ENCODE measurements at places on chromosomes 13 and 19.
A peak's percentile ranks its signal among the peaks of the same experiment; 100 is the strongest.

GRCh38 chr19:34269968-34270621, 15.7 kb downstream of the GARRE1 start:
- peak; percentile 47 for DNase-seq

DNA sequence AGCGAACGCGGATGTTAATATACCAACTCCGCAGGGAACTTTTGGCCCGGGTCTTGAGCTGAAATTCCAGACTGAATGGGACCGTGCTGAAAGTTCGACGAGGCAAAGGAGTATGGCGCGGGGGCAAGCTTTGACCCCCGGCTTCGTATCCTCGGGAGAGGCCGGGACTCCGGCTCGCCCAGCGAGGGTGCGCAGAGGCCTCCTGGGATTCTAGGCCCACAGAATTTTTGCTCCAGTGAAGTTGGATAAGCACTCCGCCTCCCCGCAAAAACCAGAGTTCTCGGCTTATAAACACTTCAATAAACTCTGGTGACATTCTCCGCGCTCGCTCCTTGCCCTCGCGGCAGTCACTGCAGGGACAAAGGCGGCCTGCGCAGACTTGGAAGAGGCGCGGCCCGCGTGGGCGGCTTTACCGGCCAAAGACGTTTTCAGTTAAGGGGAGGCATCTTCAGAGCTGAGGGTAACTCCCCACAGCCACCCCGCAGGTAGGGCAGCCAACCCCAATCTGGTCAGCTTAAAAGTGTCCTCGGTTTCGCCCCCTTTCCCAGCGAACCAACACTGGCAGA, 112.6 kb downstream of the KCNRG start:
- DNase-seq = no peak

- DNase-seq = no peak
Measured at GRCh38 chr13:109400209-109400608, 386.2 kb downstream of the IRS2 start.

DNA sequence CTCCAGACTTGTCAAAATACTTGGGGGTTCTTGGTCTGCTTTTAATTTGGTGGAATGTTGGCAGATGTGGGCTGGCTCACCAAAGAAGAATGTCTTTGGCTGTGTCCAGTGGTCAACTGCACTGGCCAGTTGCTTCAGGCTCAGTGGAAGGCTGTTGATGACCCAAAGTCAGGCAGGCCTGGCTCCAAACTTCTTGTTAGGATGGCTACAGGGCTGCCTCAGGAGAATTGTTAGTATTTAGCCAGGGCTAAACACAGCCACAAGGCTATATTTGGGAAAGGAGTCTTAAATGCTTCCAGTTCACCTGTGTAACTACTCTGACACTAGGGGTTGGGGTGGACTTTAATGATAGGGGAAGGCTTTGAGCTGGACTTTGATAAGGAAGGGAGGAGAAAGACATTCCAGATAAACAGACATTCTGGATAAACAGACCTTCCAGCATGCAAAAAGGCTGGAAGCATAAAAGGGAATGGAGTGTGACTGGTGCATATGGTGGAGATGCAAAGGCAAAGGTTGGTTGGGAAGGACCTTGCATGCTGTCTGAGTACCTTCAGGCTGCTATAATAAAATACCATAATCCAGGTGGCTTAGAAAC, 116.8 kb downstream of the FOXO1 start:
- DNase-seq = no peak

DNA sequence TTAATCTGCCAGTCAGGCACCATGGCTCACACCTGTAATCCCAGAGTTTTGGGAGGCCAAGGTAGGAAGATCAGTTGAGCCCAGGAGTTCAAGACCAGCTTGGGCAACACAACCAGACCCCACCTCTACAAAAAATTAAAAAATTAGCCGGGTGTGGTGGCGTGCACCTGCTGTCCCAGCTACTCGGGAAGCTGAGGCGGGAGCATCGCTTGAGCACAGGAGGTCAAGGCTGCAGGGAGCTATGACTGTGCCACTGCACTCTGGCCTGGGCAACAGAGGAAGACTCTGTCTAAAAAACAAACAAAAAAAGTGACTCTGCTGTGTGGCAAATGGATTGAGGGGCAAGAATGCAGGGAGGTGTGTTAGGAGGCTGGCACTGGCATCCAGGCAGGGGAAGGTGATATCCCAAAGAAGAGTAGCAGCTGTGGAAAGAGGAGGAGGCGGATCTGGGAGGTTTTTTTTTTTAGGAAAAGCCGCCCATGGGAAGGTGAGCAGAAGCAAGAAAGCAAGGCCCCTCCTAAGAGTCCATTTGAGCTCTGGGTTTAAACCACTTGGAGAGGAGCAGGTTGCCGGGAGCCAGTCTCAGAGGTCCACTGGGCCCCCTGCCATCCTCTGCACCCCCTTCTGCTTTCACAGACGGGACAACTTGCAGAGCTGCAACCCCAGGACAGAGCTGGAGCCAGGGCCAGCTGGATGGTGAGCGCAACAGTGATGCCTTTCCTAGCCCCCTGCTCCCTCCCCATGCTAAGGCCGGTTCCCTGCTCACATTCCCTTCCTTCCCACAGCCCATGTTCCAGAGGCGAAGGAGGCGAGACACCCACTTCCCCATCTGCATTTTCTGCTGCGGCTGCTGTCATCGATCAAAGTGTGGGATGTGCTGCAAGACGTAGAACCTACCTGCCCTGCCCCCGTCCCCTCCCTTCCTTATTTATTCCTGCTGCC, 2.1 kb downstream of the HAMP start:
- no peak for DNase-seq

- DNase-seq = no peak
Measured at GRCh38 chr13:84705982-84706710, 823.9 kb upstream of the SLITRK1 start.

DNA sequence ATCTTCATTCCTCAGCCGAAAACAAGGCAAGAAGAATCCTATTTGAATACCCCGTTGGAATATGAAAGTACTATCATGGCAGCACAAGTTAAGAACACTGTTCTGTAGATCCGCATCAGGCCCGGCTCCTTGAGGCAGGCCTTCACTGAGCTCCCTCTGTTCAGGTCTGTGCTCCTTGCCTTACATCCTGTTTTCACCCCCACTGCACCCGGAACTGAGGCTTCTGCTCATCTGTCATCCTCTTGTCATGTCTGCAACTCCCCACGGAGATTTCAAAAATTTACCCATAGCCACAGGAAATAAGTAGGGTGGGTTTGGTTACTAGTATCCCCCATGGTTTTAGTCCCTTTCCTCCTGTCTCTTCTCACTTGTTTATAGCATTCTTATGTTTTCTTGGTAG, 861.9 kb downstream of the GPC5 start:
- no peak for DNase-seq

DNA sequence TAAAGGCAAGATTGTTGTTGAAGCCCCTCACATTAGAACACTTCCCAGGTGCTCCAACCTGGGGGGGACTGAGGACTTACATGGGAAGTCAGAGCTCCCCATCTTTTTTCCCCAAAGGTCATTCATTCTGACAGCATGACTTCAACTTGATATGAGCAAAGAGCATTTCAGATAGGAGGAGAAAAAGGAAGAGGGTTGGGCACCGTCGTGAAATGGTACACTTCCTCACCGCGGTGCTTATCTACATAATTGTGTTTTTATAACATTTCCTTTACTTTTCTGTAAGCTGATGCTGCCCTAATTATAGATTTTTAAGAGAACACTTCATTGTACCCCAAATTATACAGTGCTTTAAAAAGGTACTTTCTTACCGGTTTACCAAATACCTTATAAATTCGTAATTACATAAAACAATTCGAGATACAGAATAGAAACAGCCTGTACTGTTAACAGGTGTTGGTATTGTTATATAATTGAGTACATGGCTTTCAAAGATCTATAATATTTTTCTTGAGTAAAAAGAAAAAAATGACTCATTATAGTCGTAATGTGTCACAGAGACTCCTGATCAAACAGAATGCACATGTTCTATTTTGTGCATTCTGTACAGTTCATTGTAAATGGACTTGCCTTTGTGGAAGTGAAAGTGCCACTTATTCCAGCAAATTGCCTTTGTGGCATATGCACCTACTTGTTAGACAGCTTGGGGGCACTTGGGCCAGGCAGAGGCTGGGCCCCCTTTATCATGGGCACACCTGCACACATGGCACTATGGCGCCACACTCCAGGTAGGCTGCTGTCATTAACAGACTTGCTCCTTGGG, 81.8 kb downstream of the GGACT start:
- no peak for DNase-seq

DNA sequence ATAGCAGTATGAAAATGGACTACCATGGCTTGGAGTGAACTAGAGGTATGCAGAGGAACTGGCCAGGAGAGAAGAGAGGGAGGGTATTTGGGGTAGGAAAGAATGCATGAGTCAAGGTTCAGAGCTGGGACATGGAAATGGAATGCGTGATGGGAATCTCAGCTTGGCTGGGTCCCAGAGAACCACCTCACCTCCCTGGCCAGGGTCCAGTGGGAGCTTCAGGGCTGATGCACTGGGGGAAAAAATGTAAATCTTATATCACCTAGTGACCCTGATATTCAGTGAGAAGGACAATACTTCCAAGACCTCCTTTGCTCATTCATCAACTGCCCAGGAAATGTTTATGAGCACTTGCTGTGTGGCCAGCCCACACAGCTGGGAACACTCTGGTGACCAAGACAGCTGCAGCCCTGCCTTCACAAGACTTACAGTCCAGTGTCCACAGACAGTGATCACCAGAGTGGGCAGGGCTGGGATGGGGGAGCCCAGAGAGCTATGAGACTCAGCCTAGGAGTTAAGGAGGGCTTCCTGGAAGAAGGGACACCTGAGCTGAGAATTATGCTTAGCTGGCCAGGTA, 12.8 kb downstream of the IGSF23 start:
- no peak for DNase-seq

- DNase-seq = no peak
Measured at GRCh38 chr19:15488489-15489226, 9.4 kb upstream of the PGLYRP2 start.

DNA sequence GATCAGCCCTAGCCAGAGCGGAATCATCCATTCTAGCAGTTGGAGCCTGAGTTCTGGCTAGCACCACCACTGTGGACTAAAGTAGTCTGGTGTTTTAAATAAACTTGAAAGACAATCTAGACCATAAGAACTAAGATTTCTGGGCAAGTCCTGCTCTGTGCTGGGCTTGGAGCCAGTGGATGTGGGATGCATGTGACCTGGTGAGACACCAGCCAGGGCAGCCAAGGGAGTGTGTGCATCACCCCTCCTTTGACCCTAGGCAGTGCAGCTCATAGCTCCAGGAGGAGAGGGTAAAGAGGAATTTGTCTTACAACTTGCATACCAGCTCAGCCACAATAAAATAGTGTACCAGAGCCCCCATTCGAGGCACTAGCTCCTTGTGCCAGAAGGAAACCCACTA, 21.0 kb downstream of the ITGBL1 start:
- no peak for DNase-seq

GRCh38 chr13:74921326-74921725, 560.6 kb downstream of the TBC1D4 start:
- DNase-seq = no peak

DNA sequence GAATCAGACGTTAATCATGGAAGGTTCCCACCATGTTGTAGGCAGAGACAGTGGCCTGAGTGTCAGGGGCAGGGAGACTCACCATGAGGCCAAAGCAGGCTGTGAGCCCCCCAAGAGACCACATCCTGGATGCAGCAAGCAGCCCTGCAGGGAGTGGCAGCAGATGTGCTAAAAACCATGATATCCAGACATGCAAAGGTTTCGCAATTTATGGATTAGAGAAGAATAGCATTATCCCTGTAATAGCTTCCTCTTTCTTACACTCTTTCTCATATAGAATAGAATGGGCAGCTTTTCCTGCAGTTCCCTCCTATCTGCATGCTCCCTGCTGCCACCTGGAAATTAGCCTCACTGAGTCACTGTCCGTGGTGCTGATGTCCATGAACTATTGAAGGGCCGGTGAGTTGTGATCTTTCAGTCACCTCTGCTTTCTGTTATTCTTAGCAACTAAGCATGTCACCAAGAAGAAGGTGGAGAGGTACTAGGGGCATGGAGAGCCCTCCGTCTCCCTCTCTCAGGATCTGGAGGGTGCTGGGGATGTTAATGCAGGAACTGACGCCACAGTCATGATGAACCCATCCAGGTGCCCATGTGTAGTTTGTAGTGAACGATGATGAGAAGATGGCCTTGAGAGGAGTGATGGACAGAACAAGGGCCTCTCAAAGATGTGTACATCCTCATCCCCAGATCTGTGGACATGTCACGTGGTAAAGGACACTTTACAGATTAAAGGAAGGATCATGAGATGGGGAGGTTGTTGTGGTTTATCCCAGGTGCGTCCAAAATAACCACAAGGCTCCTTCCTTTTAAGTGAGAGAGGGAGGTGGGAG, 9.9 kb downstream of the CEACAM4 start:
- DNase-seq = no peak

DNA sequence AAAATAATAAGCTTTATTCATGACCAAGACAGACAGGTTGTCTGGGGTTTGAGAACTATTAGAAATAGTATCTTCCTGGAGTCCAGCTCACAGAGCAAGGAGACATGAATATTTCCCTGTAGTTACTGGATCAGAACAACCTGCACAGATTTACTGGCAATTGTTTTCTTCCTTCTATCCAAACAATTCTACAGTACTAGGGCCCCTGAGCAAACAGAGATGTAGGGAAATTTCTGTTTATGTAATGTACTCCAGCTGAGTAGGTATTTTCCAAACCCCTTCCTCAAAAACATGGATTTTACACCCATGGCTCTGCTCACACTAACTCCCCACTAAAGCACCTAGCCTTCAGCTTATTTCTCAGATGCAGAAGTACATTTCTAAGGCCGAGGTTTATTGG, 557.6 kb downstream of the GPC6 start:
- no peak for DNase-seq

- no peak for DNase-seq
Measured at GRCh38 chr13:113562085-113562749, 22.3 kb upstream of the TFDP1 start.

- DNase-seq = no peak
Measured at GRCh38 chr19:38699027-38699346, 45.3 kb downstream of the CAPN12 start.

GRCh38 chr13:94716016-94716415, 3.7 kb upstream of the SOX21 start:
- no peak for DNase-seq

GRCh38 chr19:5914946-5915781, 1.1 kb downstream of the CAPS start:
- no peak for DNase-seq

DNA sequence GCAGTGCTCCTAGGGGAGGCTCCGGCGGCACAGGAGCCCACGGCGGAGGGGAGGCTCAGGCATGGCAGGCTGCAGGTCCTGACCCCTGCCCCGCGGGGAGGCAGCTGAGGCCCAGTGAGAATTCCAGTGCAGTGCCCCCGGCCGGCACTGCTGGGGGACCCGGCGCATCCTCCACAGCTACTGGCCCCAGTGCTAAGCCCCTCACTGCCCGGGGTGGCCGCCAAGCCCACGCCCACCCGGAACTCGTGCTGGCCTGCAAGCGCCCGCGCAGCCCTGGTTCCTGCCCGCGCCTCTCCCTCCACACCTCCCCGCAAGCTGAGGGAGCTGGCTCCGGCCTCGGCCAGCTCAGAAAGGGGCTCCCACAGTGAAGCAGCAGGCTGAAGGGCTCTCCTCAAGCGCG, 62.2 kb downstream of the SPRY2 start:
- DNase-seq = no peak

GRCh38 chr19:48755084-48755641, at the start of gene FGF21:
Gene FGF21 (plus strand): TSS chr19:48755524. CDS start chr19:48756237, 713 bp downstream.
- no peak for DNase-seq

GRCh38 chr13:49272296-49272695, 24.6 kb downstream of the CDADC1 start:
- DNase-seq = no peak
